Osteoblast (primary cell): ENCODE measurements at places on chromosomes 4 and X.

GRCh38 chrX:23633834-23634580 lies 33.3 kb upstream of the PRDX4 start:
- DNase-seq = peak; percentile 73

GRCh38 chr4:168711197-168712140 lies 214.6 kb downstream of the PALLD start:
- peak; percentile 80 for DNase-seq

DNA sequence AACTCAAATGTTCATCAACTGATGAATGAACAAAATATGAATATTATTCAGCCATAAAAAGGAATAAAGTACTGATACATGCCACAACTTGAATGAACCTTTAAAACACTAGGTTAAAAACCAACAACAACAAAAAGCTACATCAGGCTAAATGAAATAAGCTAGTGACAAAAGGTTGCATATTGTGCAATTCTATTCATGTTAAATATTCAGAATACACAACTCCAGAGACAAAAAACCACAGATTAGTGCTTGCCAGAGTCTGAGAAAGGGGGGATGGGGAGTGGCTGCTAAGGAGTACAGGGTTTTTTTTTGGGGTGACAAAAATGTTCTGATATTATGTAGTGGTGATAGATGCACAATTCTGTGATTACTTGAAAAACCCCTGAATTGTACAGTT lies 58.5 kb downstream of the HAUS3 start:
- DNase-seq = no peak

DNA sequence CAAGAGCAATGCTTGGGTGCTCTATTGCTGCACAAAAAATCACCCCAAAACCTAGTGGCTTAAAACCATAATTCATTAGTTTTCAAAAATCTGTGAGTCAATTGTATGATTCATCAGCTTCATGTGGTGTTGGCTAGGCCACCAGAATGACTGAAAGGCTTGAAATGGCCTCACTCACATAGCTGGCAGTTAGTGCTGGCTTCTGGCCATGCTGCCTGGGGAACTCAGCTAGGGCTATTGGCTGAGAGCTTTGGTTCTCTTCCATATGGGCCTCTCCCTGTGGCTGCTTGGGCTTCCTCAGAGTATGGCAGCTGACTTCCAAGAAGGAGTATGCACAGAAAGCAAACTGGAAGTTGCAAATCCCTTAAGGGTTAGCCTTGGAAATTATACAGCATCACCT lies 3.1 kb upstream of the MTMR1 start:
- peak; percentile 94 for DNase-seq
